ENCODE measurements at places on chromosomes 12 and 14.

GRCh38 chr12:109739747-109740693 is 26.4 kb downstream of the FAM222A start:
- DNase-seq, result no peak

GRCh38 chr14:74580275-74580672 is 31.8 kb downstream of the LTBP2 start:
- no peak for DNase-seq

DNA sequence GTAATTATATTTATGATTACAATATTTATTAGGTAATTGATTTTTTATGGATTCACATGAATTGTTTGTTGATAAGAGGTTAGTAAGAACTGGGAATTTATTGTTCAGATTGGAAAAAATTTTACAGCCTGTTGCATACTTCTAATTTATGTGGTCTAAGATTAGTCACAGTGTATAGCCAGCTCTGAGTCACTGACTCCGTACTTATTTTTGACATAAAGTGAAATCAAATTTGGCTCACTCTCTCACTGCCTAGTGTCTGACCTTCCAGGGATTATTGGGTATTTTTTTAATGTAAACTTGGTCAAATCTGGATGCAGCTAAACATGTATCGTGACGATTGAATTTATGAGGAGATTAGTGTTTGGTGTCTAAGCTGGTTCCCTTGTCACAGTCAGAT is 109.3 kb downstream of the PTPRQ start:
- DNase-seq, result no peak

GRCh38 chr12:106248846-106249371 is 1.1 kb upstream of the CKAP4 start:
- no peak for DNase-seq

DNA sequence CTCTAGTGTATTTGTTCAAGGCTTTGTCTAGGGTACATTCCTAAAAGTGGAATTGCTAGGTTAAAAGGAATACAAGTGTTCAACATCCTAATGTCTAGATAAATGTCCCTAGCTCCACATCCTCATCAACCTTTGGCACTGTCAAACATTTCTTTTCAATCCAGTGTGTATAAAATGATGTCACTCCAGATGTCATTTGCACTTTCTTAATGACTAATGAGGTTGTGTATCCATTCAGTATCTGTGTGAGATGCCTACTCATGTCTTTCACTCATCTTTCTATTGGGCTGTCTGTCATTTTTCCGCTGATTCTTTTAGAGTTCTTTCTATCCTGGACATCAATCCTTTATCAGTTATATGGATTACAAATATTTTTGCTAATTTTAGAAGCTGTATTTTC is 43.3 kb downstream of the ARMH4 start:
- DNase-seq, result no peak

GRCh38 chr12:24661657-24662096 is 287.2 kb downstream of the BCAT1 start:
- DNase-seq, result no peak

- DNase-seq, result no peak
These were observed 63.4 kb upstream of the FBRSL1 start for GRCh38 chr12:132426349-132427173.

GRCh38 chr12:104582739-104583138 is 126.0 kb downstream of the CHST11 start:
- DNase-seq, result no peak

GRCh38 chr12:93853698-93854478 is 176.7 kb downstream of the CRADD start:
- DNase-seq, result no peak

GRCh38 chr14:80239631-80240030 is 28.3 kb upstream of the DIO2 start:
- DNase-seq, result no peak

DNA sequence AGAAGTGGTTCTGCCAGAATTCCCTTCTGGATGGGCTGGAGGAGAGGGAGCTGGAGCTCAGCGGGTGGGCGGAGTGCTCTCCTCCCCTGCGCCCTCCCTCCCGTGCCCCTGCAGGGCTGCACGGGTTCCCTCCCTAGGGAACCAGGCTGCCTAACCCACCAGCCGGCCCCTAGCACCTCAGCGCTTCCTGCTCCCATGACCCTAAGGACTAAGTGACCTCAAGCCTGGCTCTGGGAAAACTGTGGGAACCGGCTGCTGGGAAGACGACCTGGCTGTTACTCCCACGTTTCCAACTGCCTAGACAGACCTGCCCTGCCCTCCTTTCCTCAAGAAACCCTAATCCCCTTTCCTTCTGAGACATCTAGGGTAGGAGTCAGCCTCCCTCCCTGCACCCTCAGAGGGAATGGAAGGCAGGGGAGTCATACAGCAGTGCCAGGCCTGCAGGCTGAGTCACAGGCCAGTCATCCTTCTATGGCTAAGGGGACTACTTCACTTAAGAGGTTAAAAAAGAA is 31.5 kb downstream of the SLC6A12 start:
- no peak for DNase-seq

DNA sequence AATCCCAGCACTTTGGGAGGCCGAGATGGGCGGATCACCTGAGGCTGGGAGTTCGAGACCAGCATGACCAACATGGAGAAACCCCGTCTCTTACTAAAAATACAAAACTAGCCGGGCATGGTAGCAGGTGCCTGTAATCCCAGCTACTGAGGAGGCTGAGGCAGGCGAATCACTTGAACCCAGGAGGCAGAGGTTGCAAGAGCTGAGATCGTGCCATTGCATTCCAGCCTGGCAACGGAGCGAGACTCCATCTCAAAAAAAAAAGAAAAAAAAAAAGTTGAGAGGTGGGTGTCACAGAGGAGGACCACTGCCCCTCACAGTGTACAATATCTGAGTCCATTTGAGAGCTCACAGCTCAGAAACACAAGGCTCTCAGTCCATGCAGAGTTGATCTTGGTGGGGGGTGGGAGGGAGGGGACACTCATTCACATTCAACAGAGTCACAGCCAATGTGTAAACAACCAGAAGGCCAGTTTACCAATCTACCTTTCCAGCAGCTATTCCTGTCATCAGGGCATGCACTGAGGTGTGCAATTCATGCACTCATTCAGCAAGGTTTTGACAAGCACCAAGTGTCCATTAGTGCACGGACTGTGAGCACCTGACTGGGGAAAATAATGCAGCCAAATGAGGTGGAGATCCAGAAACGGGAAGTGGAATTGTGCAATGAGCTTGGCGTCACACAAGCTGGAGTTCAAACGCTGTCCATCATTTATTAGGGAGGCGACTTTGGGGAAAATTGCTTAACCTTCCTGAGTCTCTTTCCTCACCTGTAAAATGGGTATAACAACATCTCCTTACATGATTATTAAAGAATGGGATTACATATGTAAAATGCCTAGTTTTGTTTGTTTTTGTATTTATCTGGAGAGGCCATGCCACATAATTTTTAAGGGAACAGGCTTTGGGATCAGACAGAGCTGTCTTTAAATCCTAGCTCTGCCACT is 4.4 kb upstream of the EIF5 start:
- DNase-seq, result no peak

DNA sequence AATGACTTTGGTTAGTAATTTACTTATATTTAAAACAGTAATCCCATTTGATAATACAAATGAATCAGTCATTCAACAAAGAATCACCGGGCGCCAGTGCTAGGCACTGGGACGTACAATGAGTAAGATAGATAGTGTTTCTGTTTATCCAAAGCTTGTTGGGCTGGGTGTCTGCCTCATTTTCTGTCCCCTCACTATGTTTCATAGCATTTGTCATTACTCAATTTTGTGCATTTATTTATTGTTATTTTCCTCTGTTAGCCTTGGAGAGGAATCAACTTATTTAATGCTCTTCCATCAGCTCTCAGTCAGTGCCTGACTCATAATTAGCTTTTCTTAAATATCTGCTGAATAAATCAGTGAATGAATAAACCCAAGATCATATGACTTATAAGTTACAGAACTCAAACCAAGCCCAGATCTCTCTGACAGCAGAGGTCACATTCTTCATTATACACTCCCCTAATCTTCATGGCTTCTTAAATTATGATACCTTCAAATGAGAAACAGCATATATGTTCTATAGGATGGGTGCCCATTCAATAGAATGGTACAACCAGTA is 86.2 kb downstream of the TSPAN8 start:
- no peak for DNase-seq

DNA sequence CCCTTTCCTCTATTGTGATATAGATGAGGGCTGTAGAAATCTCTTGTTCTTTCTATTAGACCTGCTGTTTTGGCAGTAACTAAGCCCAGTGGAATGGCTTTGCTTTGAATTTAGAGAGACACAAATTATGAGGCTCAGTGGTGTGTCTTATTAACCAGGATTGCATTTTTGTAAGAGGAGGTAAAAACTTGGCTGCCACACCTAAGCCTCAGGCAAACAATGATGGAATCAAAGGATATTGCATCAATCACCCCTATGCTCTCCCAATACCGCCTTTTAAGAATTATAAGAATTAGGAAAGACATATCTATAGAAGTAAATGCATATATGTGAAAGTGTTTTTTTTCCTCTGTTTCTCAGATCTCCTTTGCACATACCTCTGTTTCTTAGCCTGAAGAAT is 63.3 kb downstream of the ACSS3 start:
- no peak for DNase-seq

DNA sequence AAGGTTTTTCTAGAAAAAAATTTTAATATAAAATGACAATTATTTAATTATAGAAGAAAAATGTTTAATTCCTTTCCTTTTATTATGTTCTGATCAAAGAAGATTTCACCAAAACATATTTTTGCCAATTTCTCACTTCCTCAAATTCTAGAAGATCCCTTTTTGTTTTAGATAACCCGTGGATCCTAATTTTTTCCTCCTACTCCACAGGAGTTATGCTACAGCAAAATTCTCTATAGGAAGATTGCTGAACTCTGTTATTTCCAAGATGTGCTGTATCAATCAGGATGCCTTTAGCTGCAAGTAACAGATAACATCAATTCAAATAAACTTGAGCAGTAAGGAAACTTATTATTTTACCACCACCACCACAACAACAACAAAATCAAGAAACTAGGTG is 3.8 kb upstream of the SNX6 start:
- no peak for DNase-seq

GRCh38 chr14:89167705-89168104 is 249.3 kb downstream of the FOXN3 start:
- DNase-seq, result no peak

- DNase-seq, result no peak
These were observed 26.6 kb downstream of the GPRC5D start for GRCh38 chr12:12925388-12925787.

DNA sequence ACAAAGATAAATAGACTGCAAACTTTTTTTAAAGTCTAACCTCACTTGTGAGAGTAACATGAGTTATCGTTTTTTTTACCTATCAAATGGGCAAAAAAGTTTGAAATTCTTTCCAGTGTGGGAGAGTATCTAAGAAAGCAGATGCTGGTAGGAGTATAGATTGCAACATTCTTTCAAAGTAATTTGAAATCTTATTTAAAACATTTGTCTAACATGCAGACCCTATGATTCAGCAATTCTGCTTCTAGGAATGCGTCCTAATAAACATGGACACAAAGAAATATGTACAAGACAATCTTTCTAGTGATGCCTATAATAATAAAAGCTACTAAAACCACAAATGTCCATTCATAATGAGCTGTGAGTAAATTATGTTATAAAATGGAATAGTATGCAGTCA is 110.4 kb upstream of the TMCC3 start:
- no peak for DNase-seq

- DNase-seq, result no peak
These were observed 58.0 kb upstream of the ELK3 start for GRCh38 chr12:96136161-96136560.

DNA sequence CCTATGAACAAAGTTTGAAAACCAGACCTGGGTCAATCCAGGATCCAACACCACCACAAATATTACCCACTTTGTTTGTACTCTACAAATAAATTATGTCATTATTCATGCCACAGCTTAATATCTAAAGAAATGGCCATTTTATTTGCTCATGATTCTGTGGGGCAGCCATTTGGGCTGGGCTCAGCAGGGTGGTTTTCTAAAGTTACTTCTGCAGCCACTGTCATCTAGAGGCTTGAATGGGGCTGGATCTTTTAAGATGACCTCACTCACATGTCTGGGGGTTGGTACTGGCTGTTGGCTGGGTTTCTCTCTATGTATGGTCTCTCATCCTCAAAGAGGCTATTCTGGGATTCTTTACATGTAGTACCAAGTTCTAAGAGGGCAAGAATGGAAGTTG is 96.2 kb downstream of the VCPKMT start:
- DNase-seq, result no peak

DNA sequence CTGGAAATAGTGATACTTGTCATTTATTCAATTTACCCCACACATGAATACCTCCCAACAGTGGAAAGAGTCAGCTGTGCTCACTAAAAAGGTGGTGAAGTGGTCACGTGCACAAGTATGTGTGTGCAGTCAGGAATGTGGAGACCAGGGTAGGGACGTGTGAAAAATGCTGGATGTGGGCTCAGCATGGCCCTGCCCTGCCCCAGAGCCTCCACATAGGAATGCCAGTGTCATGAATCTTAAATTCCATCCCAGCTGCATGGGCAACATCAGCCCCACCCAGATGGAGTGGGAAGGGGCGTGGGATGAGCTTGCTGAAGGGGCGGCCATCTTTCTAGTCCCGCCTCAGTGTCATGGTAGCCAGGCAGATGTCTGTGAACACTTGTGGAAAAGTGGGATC is 87.7 kb downstream of the C12orf75 start:
- no peak for DNase-seq

- DNase-seq, result no peak
These were observed 125.9 kb downstream of the CALM1 start for GRCh38 chr14:90522571-90523191.

GRCh38 chr12:121789233-121789781 is 4.2 kb downstream of the RHOF start:
- peak; percentile 75 for DNase-seq

GRCh38 chr12:100591979-100592378 is 18.5 kb downstream of the GAS2L3 start:
- no peak for DNase-seq

- DNase-seq, result no peak
These were observed 42.1 kb downstream of the KDM2B start for GRCh38 chr12:121538699-121539061.

- DNase-seq, result no peak
These were observed 7.9 kb upstream of the GPR132 start for GRCh38 chr14:105072892-105073719.

DNA sequence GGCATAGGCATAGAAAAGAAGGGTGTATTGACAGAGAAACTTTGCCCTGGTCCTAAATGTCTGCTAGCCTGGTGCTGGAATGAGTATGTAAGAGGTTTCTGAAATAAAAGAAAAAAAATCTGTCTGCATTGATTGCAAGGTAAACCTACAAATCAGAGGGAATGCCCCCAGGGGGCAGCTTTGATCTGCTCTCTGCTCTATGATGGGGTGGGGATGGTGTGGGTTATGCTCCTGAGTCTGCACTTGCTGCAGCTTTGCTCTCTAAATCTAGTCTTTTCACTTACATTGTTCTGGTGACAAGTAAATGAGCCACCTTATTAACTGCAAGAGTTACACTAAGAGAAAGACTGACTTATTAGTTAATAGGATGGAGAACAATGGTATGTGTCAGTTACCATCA is 468.4 kb upstream of the STXBP6 start:
- DNase-seq, result no peak

GRCh38 chr12:3102771-3103410 is 25.7 kb downstream of the TSPAN9 start:
- no peak for DNase-seq

GRCh38 chr12:116121453-116121871 is 156.0 kb downstream of the MED13L start:
- DNase-seq, result no peak

- no peak for DNase-seq
These were observed 91.4 kb downstream of the NCOR2 start for GRCh38 chr12:124476011-124476400.

- no peak for DNase-seq
These were observed 553 bp downstream of the CNPY2 start for GRCh38 chr12:56315249-56315621.

All from activated CD8-positive, alpha-beta memory T cell treated with anti-CD3 and anti-CD28 coated beads, Interleukin-2, amount 50 U/mL, for 48 hours (primary cell).